ENCODE measurements at places on chromosomes 2 and 18.

DNA sequence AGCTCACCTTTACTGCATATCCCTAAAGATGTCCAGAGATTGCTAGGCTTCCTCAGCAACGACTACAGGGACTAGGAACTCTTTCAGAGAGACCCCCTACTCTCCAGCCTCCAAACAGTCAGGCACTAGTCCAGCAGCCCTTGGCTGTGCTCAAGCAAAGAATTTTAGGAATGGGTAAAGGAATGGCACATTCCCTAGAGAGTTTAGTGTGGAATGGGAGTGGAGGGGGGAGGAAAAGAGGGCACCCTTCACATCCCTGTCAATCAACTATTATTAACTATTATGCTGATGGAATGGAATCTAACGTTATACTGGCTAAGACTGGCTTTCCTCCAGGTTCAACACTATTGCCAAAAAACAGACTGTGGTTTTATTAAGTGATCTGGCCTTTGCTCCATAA, 64.8 kb downstream of the IKZF2 start:
- DNase-seq = no peak

DNA sequence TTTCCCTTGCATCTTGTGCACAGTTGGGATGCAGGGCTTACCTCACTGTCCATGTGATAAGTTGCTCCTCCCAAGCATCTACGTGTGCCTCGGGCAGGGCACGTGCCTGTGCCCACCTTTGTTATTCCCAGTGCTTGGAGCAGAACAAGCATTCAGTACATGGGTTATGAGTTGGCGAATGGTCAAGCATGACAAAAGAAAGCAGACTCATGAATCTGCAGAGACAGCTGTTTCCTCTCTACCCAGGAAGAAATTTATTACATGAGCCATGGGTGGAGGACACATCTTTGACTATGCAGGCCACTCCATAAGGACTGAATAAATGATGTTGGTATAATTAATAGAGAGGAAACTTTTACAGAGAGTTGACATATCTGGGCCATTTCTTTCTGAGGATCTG, 127.8 kb downstream of the TPGS2 start:
- no peak for DNase-seq

GRCh38 chr18:55657572-55658331, 69.8 kb upstream of the TCF4 start:
- no peak for DNase-seq

- no peak for DNase-seq
Observed at GRCh38 chr2:205982776-205983327, 103.1 kb downstream of the INO80D start.

GRCh38 chr2:139357972-139358371, 577.8 kb upstream of the NXPH2 start:
- DNase-seq = no peak

DNA sequence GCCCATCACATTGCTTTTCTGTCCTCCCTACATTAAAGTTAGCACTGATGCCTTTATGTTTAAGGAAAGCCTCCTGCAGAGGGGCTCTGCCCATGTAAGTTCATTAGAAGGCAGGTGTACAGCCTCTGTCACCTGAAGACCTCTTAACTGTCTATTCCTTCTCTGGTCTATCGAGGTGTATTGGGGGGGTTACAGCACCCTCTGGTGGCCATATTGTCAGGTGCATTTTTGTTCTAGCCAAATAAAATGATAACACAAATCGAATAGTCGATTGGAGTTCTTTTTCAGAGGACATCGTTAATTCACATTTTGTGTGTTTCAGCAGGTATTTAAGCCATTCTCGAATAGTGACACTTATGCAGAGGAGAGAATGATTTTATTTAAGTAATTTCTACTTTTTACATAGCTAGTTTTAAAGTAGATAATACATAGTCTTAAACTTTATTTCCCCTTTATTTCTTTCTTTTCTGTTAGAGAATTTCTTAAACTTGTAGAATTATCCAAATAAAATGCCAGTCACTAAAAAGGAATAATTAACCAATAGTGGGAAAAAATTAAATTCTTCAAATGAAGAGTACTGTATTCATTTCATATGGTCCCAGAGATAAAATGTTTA, 136.8 kb downstream of the NEDD4L start:
- DNase-seq = peak; percentile 43

DNA sequence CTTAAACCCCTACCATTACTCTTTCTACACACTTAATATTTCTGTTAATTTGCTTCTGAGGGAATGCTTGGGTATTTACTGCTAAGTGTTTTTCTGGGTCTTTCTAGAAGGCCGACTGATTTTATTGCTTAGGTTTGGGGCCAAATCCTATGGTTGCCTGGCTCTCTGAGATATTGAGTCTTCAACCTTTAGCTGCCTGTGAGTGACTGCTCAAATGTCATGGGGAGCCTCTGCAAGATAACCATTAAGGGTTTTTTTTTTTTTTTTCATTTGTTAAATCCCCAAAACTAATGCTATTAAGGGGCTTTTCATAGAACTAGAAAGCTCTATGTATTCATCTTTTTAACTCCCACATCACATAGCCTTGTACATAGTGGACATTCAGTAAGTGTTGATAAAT, 5.0 kb downstream of the OSBPL6 start:
- no peak for DNase-seq

- DNase-seq = no peak
Observed at GRCh38 chr2:115161081-115161770, 718.8 kb downstream of the DPP10 start.

DNA sequence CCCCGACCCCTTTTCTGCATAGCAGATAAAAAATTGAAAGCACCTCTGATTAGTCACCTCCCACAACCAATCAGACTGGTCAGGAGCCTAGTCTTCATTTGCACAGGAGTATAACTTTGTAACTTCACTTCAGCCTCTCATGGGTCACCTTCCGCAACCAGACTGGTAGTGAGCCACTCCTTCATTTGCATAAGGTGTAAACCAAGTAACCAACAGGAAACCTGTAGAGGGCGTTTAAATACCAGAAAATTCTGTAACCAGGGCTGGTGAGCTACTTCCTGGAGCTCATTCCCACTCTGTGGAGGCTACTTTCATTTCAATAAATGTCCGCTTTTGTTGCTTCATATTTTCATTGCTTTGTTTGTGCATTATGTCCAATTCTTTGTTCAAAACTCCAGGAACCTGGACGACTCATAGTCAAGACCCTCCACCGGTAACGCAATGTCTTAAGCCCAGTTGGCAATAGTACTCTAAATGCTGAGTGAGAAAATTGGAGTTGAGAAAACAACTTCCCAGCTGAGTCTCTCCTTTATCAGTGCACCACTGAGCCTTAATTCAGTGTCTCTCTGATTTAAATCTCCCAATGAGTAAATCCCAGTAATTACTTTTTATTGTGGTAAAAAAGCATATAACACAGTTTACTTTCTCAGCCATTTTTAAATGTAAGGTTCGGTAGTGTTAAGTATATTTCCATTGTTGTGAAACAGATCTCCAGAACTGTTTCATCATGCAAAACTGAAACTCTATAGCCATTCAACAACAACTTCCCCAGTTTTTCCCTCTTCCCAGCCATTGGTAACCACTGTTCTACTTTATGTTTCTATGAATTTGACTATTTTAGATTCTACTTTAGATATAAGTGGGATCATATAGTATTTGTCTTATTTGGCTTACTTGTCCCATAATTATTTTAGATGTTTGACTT, 392.7 kb upstream of the SLC8A1 start:
- DNase-seq = peak; percentile 61

GRCh38 chr2:96642564-96643360, at the start of gene FER1L5:
Gene FER1L5 (plus strand): TSS chr2:96642764. CDS start chr2:96642837, 73 bp downstream.
- DNase-seq = no peak

- DNase-seq = no peak
Observed at GRCh38 chr18:63306819-63307550, 12.6 kb downstream of the BCL2 start.

- no peak for DNase-seq
Observed at GRCh38 chr2:208366215-208367127, 40.1 kb upstream of the PTH2R start.

DNA sequence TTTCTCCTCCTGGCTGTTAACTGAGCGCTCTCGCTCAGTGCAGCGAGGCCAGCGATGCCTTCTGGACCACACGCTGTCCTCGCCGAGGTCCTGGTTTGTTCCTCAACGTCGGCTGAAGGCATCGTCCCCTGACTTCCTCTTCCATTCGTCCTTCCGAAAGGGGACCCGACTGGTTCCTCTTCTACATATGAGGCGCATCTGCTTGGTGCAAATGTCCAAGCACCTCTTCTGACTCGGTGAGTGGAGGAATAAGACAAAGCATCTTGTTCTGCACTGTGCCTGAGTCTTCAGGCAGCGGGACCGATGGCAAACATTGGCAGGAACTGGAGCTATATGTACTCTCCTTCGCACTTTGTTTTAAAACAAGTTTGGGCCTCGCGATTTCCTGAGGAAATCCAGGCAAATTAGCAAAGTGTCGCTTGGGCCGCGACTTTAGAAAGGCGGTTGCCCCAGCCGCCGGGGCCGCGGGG, 621 bp upstream of the KCNS3 start:
- no peak for DNase-seq

DNA sequence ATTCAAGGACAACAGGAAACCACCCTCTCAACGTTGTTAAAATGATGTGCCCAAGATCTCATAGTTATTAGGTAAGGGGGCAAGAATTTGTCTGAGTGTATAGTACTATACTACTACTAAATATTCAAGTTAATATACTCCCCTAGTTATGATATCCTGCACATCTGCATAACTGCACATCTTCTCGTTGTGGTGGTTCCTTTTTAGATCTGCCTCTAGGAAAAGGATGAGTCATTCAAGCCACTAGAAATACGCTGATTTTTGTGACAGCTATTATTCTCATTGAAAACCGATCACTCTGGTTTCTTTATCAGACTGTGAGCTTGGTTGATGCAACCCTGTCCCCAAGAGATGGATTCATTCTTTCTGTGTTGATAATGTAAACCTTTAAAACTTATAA, 1067.0 kb upstream of the FANCL start:
- DNase-seq = no peak

DNA sequence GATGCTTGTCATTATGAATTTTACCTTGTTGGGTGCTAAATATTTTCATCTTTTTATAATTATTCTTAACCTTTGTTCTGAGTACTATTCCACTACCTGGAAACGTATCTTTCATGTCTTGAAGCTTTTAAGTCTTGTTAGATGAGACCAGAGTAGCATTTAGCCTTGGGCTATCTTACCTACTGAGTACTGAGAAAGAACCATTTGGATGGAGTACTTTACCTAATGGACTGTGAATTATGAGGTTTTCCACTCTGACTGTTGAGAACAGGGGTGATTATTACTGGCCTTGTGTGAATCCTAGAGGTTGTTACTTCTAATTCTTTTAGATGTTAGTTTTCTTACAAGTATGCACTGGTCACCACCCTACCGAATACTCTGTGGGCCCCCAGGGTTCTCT, 63.5 kb downstream of the CCDC102B start:
- DNase-seq = no peak

DNA sequence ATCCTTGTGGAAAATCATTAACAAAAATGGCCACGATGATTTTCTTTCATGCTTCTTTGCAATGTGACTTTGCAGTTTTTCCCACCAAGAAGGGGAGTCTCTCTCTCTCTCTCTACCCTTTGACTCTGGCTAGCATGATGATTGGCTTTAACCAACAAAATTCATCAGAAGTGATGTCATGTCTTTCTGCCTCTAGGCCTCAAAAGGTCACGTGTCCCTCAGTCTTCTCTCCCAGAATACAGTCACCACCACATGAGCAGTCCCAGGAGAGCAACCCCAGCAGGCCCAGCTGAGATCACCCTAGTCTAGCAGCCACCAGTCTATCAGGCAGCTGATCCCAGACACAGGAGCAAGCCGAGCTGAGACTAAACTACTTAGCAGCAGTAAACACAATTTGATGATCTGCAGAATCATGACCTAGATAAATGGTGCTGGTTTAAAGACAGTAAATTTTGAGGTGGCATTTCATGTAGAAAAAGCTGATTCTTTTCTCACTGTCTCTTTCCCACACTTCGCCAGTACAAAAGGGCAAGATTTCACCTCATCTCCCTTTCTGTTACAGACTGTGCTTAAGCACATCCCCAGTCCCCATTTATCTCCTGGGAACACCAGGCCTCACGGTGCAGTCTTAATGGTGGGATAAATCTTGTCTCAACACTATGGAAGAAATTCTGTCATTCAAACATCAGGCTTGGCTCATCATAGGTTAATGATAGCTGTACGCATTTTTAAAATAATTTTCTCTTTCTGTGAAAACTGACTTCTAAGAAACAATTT, 132.7 kb downstream of the SCG2 start:
- no peak for DNase-seq

DNA sequence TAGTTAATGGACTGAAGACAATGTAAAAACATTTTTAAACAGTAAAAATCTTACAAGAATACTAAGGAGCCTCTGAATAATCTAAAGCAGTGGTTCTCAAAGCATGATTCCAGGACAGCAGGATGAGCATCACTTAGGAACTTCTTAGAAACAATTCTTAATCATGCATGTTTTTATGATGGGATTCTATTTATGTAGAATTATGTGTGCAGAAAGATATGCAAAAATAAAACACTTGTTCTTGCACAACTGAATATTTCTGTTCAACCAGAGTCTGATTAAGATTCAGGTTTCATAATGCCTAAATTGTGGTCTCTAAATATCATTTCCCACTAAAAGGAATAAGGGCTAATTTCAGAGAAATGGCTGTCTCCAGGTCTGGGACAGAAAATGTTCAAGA, 69.2 kb upstream of the MTIF2 start:
- no peak for DNase-seq

DNA sequence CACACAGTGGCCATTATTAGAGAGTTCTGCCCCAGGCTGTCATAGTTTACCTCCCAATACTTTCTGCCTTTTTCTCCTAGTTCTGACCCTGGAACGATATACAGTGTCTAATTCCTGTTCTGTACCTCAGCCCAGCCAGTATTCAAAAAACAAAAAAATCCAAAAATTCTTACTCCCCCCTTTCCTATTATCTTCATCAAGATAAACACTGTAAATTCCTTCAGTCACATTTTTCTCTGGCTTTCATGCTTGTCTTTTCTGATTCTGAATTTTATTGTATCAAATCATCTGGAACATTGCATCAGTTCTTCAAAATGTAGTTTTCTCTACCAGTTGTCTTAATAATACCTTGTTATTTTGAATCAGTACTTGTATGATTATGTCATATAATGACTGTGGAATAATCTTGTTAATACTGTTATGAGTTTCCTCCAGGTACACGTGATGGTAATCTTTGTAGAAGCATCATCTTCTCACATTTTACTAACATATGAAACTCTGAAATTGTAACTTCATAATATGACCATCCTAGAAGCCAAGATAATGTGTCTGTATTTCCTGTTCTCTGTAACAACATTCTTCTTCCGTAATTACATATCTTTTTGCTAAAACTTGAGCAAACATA, 79.0 kb upstream of the NOSTRIN start:
- DNase-seq = no peak

DNA sequence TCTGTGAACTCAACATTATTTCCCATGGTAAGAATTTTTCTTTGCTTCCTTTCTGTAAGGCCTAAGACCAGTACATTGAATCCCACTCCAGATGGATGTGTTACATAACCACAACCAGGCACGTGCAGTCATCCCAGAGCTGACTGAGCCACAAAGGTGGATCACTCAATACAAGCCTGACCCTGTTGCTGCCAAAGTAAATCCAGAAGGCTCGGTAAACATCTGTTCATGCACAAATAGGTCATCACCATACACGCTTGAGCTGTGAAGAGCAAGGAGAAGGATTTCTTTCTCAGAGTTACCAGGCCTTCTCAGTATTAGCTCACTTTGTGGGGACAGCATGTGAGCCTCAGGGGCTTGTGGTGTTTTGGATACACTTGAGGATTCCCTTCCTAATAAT, 791.4 kb upstream of the FANCL start:
- no peak for DNase-seq

- no peak for DNase-seq
Observed at GRCh38 chr2:64727843-64728463, 74.2 kb upstream of the SERTAD2 start.

GRCh38 chr2:186328838-186329237, 157.2 kb upstream of the ZC3H15 start:
- no peak for DNase-seq
